A549 treated with Hydrocortisone at 1 μM for 4 hours (cell line): ENCODE measurements at places on chromosomes 3 and 15. TPM values are rescaled to one million over a fixed set of nuclear protein-coding genes. Genes with fewer than 3 reads are reported as not detected.

Gene DLEC1
- 0.02 to 0.09 TPM (median 0.05 TPM) in 5 replicates for total RNA-seq

Gene MAPKAPK3
- 26.5 to 28.1 TPM (median 26.9 TPM) in 5 replicates for total RNA-seq

Gene SLC35G2
- total RNA-seq, result 23.6 to 29.0 TPM (median 28.0 TPM) in 5 replicates

Gene STRIT1
- not detected in 5 replicates for total RNA-seq

Gene GABRG3
- 0.24 to 0.62 TPM (median 0.48 TPM) in 5 replicates for total RNA-seq

Gene IRAK2
- 12.1 to 17.6 TPM (median 15.7 TPM) in 5 replicates for total RNA-seq

Gene SLC28A2
- not detected in 5 replicates for total RNA-seq

Gene WDR73
- total RNA-seq, result 34.6 to 48.6 TPM (median 36.2 TPM) in 5 replicates

Gene CPB1
- total RNA-seq, result not detected in 5 replicates

Gene TNNC1
- total RNA-seq, result 0.63 to 1.4 TPM (median 1.2 TPM) in 5 replicates

Gene CD86
- total RNA-seq, result 0.05 TPM in 1 of 5 replicates, not detected in the others

Gene CCR8
- not detected in 5 replicates for total RNA-seq

Gene SPTBN5
- total RNA-seq, result 0.08 to 0.23 TPM (median 0.17 TPM) in 5 replicates

Gene GOLGA8Q
- total RNA-seq, result 0.14 to 0.22 TPM in 2 of 5 replicates, not detected in the others

Gene SGO1
- total RNA-seq, result 13.2 to 19.3 TPM (median 15.4 TPM) in 5 replicates

Gene DAZL
- not detected in 5 replicates for total RNA-seq

Gene CCR5
- not detected in 5 replicates for total RNA-seq

Gene SLC22A14
- 0.05 to 0.06 TPM (median 0.06 TPM) in 4 of 5 replicates, not detected in the other for total RNA-seq

Gene CELF6
- 0.10 to 0.20 TPM (median 0.13 TPM) in 5 replicates for total RNA-seq

Gene OR5K2
- not detected in 5 replicates for total RNA-seq
